ENCODE measurements at places on chromosomes 5 and 9. TPM values are rescaled to one million over a fixed set of nuclear protein-coding genes. Genes with fewer than 3 reads are reported as not detected.

Gene PCDHGA5
- 0.05 TPM for total RNA-seq

DNA sequence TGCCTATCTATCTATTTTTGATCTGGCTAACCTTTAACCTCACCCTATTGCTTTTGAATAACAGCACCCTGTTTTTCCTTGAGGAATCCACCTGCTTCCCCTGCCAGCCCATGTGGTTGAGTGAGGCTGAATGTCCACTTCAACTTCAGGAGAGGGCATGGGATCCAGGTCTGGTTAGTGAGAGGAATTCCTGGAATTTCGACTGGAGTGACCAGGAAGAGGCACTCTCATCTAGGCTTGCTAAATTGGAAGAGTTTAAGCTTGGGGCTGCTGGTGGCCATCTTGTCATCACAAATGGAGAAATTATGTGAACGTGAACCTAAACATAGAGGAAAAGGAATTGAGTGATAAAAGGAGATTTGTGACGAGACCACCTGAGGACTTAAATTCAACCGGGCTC lies 322.1 kb downstream of the OSTF1 start:
- DNase-seq: no peak

GRCh38 chr5:38807570-38808483 lies 38.0 kb upstream of the OSMR start:
- DNase-seq: no peak

GRCh38 chr5:21806943-21807342 lies 1046.2 kb downstream of the CDH12 start:
- no peak for DNase-seq

GRCh38 chr5:14743601-14744295 lies 79.2 kb downstream of the OTULIN start:
- no peak for DNase-seq

GRCh38 chr9:15135164-15135792 lies 171.7 kb downstream of the TTC39B start:
- DNase-seq: peak; percentile 60

- DNase-seq: no peak
Observed at GRCh38 chr5:18702821-18703220, 1068.6 kb downstream of the TAF11L14 start.

- peak; percentile 38 for DNase-seq
Observed at GRCh38 chr9:135087489-135087792, at the start of gene OLFM1. Gene OLFM1 (plus strand): TSS chr9:135087668. CDS start chr9:135087990, 322 bp downstream.

Gene ANKRD18A
- 24.2 TPM for total RNA-seq

- DNase-seq: no peak
Observed at GRCh38 chr9:95981761-95982390, 106.4 kb downstream of the ERCC6L2 start.

GRCh38 chr9:2741441-2742158 lies 24.3 kb downstream of the KCNV2 start:
- no peak for DNase-seq

GRCh38 chr9:28678097-28678496 lies 1104.8 kb upstream of the C9orf72 start:
- no peak for DNase-seq

- no peak for DNase-seq
Observed at GRCh38 chr9:83433846-83434245, 104.4 kb downstream of the FRMD3 start.

- DNase-seq: no peak
Observed at GRCh38 chr5:8864053-8864452, 681.8 kb downstream of the SEMA5A start.

Gene DBH
- total RNA-seq: not detected

DNA sequence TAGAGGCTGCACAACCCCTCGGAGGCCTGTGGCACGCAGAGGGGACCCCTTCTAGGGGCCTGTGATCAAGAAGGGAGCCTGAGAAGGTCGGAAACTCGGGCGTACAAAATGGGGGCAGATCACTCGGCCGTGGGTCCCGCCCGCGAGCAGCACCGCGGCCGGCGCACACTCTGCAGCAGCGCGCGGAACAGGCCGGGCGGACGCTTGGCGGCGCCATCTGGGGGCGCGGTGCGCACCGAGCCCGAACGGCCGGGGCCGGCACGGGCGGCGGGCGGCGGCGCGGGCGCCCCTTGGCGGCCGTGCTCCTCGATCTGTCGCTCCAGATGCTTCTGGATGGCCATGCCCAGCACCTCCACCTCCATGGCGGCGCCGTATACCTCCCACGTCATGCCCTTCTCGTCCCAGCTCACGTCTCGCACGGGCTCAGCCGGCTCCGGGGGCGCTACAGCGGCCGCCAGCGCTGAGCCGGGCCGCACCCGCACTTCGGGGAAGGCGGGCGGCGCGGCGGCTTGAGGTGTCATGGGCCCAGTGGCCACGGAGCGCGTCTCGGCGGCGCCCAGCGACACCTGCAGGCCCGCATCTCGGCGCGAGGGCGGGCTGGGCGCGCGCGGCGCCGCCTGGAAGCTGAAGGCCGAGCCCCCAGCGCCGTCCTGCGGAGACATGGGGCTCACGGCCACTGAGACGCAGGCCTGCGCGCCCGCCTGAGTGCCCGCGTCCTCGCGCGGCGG lies 13.1 kb downstream of the GPRIN1 start:
- DNase-seq: no peak

- DNase-seq: no peak
Observed at GRCh38 chr5:76855961-76856360, 6.1 kb downstream of the S100Z start.

- DNase-seq: no peak
Observed at GRCh38 chr5:157900644-157901043, 41.7 kb upstream of the CLINT1 start.

GRCh38 chr5:32458880-32459495 lies 14.4 kb upstream of the ZFR start:
- DNase-seq: no peak

- no peak for DNase-seq
Observed at GRCh38 chr5:133780619-133781280, 168.4 kb upstream of the FSTL4 start.

Gene SLC45A2
- total RNA-seq: not detected

DNA sequence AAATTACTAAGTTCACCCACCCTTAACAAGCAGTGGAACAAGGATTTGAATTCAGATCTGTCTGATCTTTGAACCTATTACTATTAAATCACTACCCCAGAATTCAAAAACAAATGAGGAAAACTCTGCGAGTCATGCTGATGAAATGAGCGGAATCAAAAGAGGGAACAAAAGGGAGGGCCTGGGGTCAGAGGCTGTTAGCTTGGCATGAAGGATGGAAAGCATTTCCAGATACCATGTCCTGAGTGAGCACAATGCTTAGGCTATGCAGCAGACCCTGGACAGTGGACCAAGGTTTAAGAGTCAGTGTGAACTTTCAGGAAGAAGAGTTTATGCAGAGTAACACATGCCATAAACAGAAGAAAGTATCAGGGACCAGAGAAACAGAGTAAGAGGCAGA lies 30.5 kb downstream of the GRIA1 start:
- DNase-seq: no peak

Gene FOXD4L5
- total RNA-seq: 0.61 TPM

Gene PCDHGB6
- total RNA-seq: 0.22 TPM

- DNase-seq: no peak
Observed at GRCh38 chr5:53339962-53340540, 140.4 kb upstream of the FST start.

DNA sequence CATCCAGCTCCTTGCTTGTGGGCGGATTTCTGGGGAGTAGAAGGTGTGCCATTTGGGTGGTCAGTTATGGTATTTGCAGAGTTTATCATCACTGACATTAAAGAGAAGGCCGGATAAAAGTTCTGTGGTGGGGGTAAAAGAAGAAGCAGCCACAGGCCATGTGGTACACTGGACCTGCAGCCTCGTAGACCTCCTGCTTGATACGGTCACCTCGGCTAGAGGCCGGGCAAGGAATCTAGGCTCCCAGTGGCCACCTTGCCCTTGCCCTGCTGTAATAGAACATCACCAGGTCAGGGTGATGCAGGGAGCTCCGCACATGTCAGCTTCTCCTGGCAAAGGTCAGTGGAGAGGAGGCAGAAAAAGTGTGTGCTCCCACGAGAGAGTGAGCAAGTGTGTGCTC lies 376.1 kb upstream of the IRX4 start:
- DNase-seq: no peak

DNA sequence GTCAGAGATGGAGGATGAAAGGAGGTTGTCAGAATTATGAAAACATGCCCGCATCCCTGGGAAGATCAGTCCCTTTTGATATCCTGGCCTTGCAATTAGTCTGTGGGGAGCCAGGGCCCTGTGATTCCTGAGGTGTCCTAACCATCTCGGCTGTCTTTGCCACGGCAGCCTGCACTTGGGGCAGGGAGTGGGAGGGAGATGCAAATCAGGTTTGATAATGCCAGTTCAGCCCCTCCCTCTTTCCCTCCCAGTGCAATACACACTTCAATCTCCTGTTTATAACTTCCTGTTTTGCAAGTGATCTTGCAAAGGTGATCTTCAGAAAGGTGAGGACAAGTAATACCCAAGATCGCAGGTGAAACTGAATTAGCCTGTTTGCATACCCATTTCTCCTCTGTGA lies 114.0 kb upstream of the ALDH1B1 start:
- DNase-seq: no peak

DNA sequence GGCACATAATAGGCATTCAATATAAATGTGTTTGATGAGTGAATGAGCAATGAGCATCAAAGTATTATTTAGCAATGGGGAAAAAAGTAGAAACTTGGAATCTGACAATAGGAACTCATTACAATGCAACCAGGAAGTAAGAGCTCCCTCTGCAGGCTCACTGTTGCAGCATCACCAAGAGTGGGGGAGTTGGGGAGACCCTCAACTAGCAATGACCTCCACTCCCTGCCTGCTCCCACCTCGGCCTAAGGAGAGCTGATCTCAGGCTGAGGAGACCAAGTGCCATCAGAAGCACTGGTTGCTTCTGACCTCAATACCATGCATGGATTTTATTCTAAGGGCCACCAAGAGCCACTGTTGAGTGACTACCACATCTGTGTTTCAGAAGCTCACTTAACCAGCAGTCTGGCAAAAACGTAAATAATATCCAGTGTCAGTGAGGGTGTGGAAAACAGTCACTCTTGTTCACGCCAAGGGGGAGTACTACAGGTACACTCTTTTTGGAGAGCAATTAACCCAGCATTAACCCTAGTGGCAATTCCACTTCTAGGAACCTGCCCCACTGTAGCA lies 8.0 kb downstream of the VDAC1 start:
- DNase-seq: no peak

Gene CBY3
- total RNA-seq: not detected

GRCh38 chr9:10674586-10674985 lies 61.8 kb upstream of the PTPRD start:
- DNase-seq: no peak

GRCh38 chr9:36436909-36437308 lies 36.8 kb upstream of the RNF38 start:
- DNase-seq: no peak

DNA sequence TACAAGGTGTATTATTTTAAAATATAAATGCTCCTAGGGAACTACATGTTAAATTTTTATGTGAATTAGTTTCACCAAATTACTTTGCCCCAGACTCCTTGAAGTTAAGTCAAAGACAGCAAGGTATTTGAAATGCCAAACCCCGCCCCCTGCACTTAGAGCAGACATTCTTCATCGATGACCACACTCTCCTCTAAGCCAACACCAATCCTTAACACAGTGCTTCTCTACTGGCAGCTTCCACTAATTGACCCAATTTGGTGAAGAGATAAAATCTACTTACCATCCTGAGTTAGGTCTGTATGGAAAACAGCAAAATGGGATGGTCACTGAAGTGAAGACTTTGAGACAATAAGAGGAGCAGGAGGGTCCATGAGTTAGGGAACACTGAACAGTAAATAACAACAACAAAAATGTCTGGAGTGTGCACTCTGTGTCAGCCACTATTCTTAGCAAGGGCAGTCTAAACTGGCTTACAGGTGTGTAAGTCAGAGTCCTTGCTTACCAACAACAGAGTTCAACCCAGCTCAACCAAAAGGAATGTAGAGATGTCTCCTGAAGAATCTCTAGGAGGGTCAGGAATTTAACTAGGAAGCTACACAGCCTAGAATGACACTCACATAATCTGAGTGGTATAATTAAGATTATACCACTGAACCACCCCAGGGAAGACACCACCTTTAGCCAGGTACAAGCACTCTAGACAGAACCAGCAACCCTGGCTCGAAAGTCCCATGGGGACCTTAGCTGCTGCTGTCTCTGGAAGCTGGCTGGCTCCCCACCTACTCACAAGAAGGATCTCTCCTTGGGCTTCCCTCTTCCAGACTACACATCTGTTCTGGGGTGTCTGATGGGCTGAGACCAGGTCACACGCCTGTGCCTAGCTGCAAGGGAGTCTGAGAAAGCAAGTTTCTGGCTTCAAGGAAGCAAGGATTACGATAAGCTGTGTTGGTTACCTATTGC lies 8.8 kb upstream of the UBE2QL1 start:
- no peak for DNase-seq

DNA sequence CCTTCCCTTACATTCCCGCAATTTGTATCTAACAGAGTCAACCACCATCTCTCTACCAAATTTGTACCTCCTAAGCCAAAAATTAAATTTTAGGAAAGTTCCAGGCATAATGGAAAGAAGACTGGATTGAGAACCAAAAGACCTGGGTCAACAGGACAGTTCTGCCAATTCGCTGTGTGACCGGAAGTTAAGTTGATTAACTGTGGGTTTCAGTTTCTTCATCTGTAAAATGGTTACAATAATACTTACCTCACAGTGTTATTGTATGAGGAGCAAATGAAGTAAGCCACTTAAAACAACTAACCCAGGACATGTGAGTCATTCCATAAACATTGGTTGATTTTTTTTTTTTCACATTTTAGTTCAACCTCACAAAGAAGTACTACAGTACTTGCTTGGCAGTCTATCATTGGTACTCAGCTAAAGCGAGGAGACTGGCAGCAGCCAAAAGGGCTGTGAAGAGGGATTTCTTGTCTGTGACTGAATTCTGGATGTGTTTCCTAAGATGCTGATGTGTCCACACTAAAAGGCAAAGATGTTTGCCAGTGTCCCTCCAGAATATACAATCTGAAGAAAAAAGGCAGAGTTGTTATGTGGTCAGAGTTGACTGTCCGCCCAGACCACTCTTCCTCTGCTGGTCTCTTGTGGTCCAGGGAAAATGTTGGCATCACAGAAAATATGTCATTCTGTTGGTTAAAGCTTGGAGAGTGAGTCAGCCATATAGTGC lies 198.6 kb downstream of the TLE1 start:
- DNase-seq: peak; percentile 2

DNA sequence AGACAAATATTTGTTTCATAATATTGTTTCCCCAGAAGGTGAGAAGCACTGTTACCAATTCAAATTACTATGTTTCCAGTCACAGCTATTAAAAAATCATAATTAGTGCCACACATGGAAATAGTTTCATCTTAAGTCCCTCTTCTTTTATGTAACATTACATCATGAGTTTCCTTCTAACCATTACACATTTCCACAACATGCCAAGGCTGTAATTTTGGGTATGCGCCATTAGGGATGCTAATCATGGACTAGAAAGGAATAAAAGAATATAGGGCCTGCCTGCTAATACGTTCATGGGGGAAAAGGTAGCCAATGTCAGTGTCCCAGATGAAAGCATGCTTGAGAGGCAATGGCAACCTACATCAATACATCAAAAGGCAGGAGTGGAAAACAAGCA lies 142.5 kb upstream of the LPAR1 start:
- no peak for DNase-seq

- no peak for DNase-seq
Observed at GRCh38 chr9:2645569-2645968, 24.0 kb downstream of the VLDLR start.

Gene PCDHA1
- not detected for total RNA-seq

Gene CDH6
- total RNA-seq: 0.12 TPM

Data from HCT116 (cell line).